ENCODE measurements at places on chromosomes 4 and X.
A peak's percentile ranks its signal among the peaks of the same experiment; 100 is the strongest.

DNA sequence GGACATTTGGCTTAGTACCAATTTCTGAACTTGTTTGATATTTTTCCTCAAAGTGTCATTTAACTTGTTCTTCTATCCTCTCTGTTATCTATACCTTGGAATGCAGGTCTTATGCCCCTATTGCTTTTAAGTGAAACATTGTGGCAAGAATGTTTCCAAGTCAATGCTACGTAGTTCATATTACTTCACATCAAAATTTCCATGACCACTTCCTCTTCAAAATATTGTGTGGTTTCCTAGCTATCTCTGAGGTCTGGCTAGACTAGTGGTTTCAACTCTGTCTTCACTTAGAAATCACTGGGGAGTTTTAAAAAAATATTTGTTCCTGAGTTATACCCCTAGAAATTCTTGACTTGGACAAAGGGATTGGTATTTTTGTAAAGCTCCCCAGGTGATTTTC, 20.2 kb upstream of the RASGEF1B start:
- peak; percentile 76 for DNase-seq

DNA sequence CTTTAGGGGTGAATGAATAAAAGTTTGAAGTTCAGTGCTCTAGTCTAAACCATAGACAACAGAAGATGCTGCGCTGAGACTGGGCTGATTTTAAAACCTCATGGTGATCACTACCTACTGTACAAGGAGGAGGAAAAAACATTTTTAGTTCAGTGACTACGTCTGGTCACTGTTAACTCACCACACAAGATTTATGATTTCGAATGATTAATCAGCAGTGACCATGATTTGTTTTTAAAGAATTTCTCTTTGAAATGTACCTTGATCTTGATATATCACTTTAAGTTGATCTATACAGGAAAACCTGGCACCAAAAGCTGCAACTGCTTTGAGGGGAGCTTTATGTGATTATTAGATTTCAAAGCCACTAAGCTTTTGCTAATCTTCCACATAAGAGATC, 286.3 kb downstream of the PDGFC start:
- DNase-seq: no peak

GRCh38 chr4:139950568-139950967, 203.4 kb downstream of the MAML3 start:
- no peak for DNase-seq

DNA sequence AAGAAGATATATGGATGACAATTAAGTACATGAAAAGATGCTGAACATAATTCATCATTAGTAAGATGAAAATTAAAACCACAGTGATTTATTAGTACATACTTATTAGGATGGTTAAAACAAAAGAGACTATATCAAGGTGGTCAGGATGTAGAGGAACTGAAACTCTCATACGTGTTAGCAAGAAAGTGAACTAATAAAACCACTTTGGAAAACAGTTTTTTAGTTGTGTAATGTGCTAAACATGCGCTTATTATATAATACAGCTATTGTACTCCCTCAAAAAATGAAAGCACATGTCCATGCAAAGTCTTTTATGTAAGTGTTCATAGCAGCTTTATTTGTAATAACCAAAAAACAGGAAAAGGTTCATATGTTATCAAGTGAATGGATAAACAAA, 89.9 kb upstream of the KCTD8 start:
- DNase-seq: no peak

GRCh38 chr4:142405021-142405694, 440.9 kb downstream of the INPP4B start:
- peak; percentile 53 for DNase-seq

- no peak for DNase-seq
Measured at GRCh38 chr4:98614662-98615061, 43.7 kb downstream of the TSPAN5 start.

- no peak for DNase-seq
Measured at GRCh38 chr4:171676555-171677215, 136.5 kb upstream of the GALNTL6 start.

DNA sequence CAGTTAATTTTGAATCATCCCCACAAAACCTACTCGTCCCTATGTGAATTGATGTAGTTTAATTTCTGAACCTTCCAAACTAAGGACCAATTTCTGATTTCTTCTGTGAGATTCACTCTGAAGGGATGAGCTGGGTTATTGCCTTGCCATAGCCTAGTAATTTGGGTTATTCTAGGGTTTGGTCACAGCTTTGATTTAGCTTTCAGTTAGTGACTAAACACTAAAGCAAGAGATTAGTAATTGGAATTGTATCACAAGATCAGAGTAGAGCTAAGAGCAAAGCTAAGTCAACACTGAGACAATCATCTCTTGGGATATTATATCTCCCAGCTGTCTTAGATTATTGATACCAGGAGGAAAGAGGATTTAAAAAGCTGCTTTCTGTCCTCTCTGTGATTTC, 588.0 kb downstream of the CCSER1 start:
- no peak for DNase-seq

- DNase-seq: no peak
Measured at GRCh38 chr4:185904381-185904780, 92.4 kb upstream of the SORBS2 start.

DNA sequence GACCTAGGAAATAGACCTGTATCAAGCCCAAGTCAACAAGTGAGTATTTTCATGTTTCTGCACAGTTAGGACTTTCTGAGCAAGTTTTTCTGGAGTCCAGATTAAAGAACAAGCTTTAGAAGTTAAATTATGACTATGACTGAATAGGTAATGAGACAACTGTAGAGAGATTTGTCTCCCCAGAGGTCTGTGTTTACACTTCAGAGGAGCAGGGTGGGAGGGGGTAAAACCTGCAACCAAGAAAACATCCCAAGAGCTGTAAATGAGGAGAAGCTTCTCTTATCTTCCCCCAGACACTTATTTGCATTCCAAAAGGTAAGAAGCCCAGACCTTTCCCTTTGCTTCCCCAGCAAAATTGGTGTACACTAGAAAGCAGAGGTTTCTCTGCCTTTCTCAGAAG, 22.1 kb upstream of the CEP135 start:
- DNase-seq: no peak

DNA sequence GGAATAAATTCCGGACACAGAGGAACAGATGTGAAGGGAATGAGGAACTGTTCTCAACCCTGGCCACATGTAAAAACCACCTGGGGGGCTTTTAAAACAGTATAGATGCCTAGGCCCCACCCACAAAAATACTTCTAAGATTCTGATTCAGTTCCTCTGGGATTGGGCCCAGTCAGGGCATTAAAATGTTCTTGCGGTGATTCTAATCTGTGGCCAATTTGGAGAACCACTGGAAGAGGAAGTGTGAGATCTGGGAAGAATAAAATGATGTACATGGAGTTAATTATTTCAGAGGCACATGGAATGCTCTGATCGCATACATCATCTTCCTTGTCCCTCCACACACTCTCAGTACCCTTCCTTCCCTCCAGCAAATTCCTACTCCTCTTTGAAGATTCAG, 192.2 kb downstream of the APBB2 start:
- no peak for DNase-seq

GRCh38 chr4:3010577-3010976, 47.2 kb downstream of the GRK4 start:
- no peak for DNase-seq

- no peak for DNase-seq
Measured at GRCh38 chr4:150150629-150151062, 72.4 kb downstream of the DCLK2 start.

DNA sequence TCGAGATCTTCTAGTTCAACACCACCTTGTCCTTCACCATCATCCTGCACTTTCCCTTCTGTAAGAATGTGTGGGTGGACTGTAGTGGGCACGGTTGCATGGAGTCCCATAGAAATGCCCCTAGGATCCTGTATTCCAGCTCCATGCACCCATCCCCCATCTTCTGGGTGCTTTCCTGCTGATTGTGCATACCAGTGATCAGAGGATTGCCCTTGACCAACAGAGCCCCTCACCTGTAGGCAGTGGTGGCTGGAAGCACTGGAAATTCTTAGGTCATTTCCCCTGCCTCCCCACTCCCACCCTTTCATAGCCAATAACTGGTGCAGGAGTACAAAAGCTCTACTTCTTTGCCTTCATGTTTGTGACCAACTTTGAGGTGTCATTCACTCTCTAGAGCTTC, 213.4 kb upstream of the ARSJ start:
- DNase-seq: no peak

DNA sequence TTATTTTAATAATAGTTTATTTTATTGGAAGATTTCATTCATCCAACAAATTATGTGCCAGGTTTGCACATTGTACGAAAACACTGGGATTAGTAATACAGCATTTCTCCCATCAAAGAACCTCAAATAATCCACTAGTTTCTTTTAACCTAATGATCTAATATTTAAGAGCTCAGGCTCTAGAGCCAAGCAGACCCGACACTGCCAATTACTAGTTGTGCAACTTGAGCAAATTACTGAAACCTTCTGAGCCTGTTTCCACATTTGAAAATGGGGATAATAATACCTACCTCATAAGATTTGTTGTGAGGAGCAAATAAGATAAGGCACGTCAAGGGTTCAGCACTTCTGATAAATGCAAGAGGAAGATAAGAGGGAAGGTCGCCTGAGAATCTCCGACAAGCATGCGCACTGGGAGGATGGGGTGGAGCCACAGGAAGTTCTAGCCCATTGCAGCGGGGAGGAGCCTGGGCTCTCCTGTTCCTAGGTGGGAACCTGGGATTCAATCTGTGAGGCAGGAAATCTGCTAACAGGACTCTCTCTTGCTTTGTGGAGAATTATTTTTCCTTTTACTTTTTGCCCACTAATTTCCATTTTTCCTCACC, 141.5 kb upstream of the SMAD1 start:
- no peak for DNase-seq

DNA sequence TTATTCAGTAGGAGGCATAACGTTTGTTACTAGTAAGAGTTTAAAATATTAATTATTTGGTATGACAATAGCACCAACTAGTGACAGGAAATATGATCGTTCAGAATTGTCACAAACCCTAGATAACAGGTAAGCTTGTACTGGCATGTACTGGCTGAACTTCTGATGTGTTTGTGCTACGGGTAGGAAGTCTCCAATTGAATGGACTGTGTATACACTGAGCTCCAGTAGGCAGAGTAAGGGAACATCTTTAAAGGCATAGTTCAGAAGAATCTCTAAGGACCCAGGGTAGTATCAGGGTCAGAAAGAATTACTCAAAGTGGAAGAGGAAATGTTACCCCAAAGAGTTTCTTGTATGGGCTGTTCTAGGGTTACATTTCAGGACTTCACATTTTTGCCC, 230.4 kb downstream of the EDA2R start:
- DNase-seq: peak; percentile 1

DNA sequence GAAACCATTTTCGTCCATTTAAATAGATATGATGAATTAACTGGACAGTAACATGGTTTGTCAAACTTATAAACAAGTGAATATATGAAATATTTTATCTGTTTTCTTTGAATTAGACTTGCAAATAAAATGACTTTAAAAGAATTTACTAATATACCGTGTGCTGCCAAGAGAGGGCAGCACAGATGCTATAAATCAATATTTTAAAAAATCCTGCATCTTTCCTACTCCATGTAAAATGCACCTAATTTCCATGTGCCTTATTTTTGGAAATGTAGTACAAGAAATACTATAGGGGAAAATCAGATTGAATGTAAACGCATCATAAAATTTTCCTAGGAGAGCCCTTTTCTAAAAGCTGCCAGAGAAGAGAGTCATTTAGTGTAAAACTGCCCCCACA, 62.2 kb downstream of the PRKX start:
- DNase-seq: peak; percentile 10

GRCh38 chr4:175035905-175036304, 117.7 kb downstream of the ADAM29 start:
- DNase-seq: no peak

- DNase-seq: no peak
Measured at GRCh38 chr4:4672402-4672801, 130.6 kb upstream of the STX18 start.

- DNase-seq: peak; percentile 1
Measured at GRCh38 chr4:139606579-139607501, 50.8 kb upstream of the SETD7 start.

DNA sequence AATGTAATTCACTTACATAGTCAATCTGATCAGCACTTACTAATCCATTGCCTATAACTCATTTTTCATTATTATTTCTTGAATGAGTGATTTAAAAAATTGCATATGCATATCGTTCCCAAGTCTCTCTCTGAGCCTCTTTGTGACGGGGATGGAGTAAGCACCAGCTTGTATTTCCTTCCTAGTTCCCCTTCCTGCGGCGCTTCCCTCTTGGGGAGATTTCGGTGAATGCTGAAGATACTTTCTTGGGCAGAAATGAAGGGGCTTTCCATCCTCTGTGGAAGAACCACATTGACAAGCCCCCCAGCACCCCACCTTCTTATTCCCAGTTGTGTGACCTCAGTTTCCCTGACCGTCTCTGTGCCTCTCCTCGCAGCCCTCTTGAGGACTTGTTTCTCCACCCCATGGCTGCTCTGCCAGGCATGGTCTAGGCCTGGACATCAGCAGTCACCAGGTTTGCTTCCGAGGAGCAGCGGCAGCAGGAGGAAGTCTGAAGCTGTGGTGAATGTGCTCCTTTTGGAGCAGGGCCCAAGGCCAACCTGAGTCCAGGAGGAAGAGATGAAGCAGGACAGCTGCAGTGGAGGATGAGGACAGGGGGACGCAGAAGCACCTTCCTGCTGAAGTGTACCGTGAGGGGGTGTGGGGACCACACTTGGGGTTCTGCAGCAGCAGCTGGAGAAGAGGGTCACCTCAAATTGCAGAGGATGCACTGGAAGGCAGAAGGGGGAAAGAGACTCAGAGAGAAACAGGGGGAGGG, 124.9 kb downstream of the IRF2 start:
- no peak for DNase-seq

DNA sequence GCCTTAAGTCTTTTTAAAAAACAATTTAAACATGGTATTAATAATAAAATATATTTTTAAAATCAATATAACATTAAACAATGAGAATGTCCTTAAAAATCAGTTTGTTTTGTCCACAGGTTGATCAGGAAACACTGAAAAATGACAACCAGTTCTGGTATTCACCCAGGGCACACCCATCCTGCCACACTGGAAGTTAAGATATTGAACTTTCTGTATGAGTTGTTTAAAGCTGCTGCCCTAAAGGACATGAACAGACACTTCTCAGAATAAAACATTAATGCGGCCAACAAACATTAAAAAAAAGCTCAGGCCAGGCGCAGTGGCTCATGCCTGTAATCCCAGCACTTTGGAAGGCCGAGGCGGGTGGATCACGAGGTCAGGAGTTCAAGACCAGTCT, 15.0 kb upstream of the HOPX start:
- DNase-seq: no peak

DNA sequence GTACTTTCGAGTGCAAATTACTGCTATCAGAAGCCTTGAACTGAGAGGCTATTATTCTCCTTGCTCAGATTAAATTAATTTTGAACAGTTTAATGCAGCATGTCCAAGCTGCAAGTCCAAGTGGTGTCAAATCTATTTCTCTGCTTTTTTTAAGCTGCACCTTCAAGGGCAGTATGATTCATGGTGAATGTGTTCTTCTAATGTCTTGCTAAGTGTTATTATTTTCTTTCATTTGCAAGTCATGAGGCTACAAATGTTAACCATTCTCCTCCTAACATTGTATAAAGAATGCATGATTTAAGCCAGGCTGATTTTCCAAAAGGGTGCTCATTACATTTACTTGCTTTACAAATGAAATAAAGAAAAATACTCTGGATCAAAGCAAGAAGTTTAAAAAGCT, 200.4 kb downstream of the TEX13C start:
- no peak for DNase-seq
